ENCODE measurements at places on chromosomes 6 and 20. TPM values are rescaled to one million over a fixed set of nuclear protein-coding genes. Genes with fewer than 3 reads are reported as not detected.
A peak's percentile ranks its signal among the peaks of the same experiment; 100 is the strongest.

GRCh38 chr20:22529150-22530019, 55.0 kb downstream of the FOXA2 start:
- no peak overlapping the region for H3K4me3 ChIP-seq
- H3K27ac ChIP-seq = no peak overlapping the region
- no peaks in the 10 kb centered on the region for H3K4me1 ChIP-seq
- no peaks in the 10 kb centered on the region for H3K27me3 ChIP-seq

DNA sequence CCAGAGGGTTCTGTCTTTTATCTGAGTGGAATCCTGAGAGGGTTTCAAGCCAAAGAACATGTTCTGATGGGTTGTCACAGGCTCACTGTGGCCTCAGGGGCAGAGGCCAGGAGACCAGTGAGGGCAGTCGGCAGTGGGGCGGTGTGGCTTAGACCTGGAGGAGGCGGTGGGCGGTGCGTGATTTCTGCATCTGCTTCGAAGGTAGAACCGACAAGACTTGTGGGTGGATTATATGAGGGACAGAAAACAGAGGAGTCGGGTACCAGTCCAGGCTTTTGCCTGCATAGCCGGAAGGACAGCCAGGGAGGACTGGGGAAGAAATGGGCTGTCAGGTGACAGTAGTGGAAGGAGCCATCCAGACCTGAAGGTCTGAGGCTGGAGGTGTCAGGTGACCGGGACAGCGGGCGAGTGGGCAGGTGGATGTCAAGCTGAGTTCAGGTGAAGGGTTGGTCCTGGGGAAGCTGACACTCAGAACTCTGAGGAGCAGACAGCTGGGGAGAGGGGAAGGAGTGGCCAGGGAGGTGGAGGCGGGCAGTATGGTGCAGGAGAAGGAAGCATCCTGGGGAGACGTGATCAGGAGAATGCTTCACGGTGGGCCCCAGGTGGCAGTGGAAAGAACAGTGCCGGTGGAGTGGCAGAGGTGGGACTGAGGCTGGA, 3.1 kb downstream of the CTSZ start:
- H3K4me1 ChIP-seq = peaks cover 30% of the 10 kb centered on the region
- H3K27me3 ChIP-seq = no peaks in the 10 kb centered on the region
- peak overlapping the region; percentile 80 for H3K4me3 ChIP-seq
- peaks cover 35% of the 10 kb centered on the region for H3K36me3 ChIP-seq
- DNase-seq = no peak
- H3K27ac ChIP-seq = peak overlapping the region; percentile 93

DNA sequence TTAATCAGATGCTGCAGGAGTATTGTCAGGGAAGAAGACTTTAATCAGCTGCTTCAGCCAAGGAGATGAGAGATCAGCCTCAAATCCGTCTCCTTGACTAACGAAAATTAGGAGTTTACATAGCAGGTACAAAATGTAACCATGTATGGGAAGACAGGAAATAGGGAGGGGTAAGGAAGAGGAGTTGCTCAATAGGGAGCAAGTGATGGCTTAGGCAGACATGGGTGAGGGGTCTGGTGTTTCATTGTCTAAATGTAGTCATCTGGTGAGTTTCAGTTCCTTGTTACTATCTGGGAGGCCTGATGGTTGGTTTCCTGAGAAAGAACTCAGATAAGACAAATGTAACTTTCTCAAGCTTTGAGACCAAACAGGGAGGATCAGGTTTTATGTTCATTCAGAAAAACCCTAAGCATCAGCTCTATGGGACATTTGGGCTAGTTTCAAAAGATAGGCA, 217.3 kb upstream of the SULF2 start:
- no peak for DNase-seq
- no peaks in the 10 kb centered on the region for H3K27me3 ChIP-seq
- H3K27ac ChIP-seq = no peak overlapping the region
- no peak overlapping the region for H3K4me3 ChIP-seq

- no peaks in the 10 kb centered on the region for H3K27me3 ChIP-seq
- no peak for DNase-seq
- H3K4me1 ChIP-seq = no peaks in the 10 kb centered on the region
Measured at GRCh38 chr6:163904186-163904585, 489.7 kb downstream of the QKI start.

DNA sequence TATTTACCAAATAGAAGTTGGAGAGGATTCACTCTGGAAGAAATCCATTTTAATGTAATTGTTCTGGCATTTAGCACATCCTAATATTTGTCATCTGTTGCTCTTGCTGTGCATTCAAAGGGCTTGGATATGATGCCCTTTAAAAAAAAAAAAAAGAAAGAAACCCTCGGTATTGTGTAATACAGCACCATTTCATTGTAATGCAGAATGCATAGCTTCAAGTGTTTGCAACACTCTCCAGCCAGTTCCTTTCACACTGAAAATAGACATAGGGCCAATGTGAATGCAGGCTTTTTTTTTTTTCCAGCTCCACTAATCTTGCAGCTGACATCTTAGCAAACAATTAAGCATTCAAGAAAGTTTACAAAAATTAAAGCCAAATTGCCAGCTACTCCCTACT, 197.4 kb upstream of the POU3F2 start:
- no peaks in the 10 kb centered on the region for H3K27me3 ChIP-seq
- no peak for DNase-seq
- no peak overlapping the region for H3K27ac ChIP-seq

DNA sequence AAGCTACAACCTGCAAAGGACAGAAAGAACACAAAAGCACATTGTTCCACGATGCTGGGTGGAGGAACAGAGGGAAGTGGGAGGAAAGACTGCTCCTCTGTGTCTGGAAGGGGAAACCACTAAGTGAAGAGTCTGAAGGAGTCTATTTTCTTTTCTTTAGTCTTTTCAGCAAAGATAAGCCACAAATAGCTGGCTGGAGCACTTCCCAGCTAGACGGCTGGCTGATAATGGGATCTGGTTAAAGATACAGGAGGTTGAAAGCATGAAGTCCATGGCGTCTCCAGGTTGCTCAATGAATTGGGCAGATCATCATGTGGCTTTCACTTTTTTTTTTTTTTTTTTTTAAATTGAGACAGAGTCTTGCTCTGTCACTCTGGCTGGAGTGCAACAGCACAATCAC, 154.0 kb upstream of the KCNG1 start:
- no peaks in the 10 kb centered on the region for H3K4me1 ChIP-seq
- H3K4me3 ChIP-seq = no peak overlapping the region
- no peak overlapping the region for H3K27ac ChIP-seq
- DNase-seq = no peak
- H3K36me3 ChIP-seq = no peaks in the 10 kb centered on the region

GRCh38 chr6:107879941-107880340, 55.8 kb upstream of the SCML4 start:
- H3K36me3 ChIP-seq = peaks cover 39% of the 10 kb centered on the region
- no peak overlapping the region for H3K4me3 ChIP-seq
- no peak overlapping the region for H3K27ac ChIP-seq
- DNase-seq = no peak

GRCh38 chr6:703552-703951, 10.6 kb upstream of the EXOC2 start:
- H3K27me3 ChIP-seq = peaks cover 22% of the 10 kb centered on the region
- H3K27ac ChIP-seq = no peak overlapping the region
- H3K36me3 ChIP-seq = no peaks in the 10 kb centered on the region
- H3K4me1 ChIP-seq = peaks cover 12% of the 10 kb centered on the region

- no peaks in the 10 kb centered on the region for H3K27me3 ChIP-seq
- peak within 1 kb of the TSS; percentile 98 for H3K27ac ChIP-seq
- H3K4me3 ChIP-seq = peak within 1 kb of the TSS; percentile 100
- peaks cover 36% of the 10 kb centered on the region for H3K4me1 ChIP-seq
- peaks cover 37% of the 10 kb centered on the region for H3K36me3 ChIP-seq
Measured at GRCh38 chr6:43629104-43629504, at the start of gene GTPBP2. GTPBP2 (minus strand) TSS chr6:43629264; CDS start chr6:43629162, 102 bp downstream.

- peak overlapping the region; percentile 96 for H3K27ac ChIP-seq
- peaks cover 61% of the 10 kb centered on the region for H3K36me3 ChIP-seq
- DNase-seq = peak; percentile 76
- peak overlapping the region; percentile 75 for H3K4me3 ChIP-seq
Measured at GRCh38 chr20:50146732-50147662, 6.5 kb downstream of the PEDS1 start.

GRCh38 chr20:58463256-58463655, 51.9 kb downstream of the APCDD1L start:
- no peak for DNase-seq
- no peak overlapping the region for H3K4me3 ChIP-seq
- H3K27ac ChIP-seq = no peak overlapping the region
- H3K36me3 ChIP-seq = peaks cover 3% of the 10 kb centered on the region
- peaks cover 14% of the 10 kb centered on the region for H3K4me1 ChIP-seq
- H3K27me3 ChIP-seq = peaks cover 2% of the 10 kb centered on the region

DNA sequence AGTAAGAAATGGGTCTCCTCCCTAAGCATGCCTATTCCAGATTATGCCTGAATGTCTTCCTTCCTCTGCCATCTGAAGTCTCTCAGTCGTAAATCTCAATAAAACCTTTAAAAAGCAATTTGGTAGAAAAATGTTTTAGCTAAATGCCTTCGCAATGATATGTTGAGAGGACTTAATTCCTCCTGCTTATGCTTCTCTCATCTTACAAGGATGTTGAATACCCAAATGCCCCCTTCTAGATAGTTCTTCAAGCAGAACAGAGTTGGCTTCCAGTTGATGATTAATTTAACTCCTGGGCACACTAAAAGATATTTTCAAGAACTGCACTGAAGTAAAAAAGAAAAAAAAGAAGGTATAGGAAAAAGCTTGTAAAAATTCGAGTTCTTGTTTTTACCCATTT, 275.0 kb upstream of the SPTLC3 start:
- no peak overlapping the region for H3K27ac ChIP-seq
- no peaks in the 10 kb centered on the region for H3K4me1 ChIP-seq
- DNase-seq = no peak
- H3K36me3 ChIP-seq = no peaks in the 10 kb centered on the region

GRCh38 chr6:149763866-149764265, 14.3 kb downstream of the PCMT1 start:
- H3K4me1 ChIP-seq = peaks cover 12% of the 10 kb centered on the region
- no peaks in the 10 kb centered on the region for H3K27me3 ChIP-seq
- H3K36me3 ChIP-seq = peaks cover 70% of the 10 kb centered on the region
- no peak overlapping the region for H3K27ac ChIP-seq

DNA sequence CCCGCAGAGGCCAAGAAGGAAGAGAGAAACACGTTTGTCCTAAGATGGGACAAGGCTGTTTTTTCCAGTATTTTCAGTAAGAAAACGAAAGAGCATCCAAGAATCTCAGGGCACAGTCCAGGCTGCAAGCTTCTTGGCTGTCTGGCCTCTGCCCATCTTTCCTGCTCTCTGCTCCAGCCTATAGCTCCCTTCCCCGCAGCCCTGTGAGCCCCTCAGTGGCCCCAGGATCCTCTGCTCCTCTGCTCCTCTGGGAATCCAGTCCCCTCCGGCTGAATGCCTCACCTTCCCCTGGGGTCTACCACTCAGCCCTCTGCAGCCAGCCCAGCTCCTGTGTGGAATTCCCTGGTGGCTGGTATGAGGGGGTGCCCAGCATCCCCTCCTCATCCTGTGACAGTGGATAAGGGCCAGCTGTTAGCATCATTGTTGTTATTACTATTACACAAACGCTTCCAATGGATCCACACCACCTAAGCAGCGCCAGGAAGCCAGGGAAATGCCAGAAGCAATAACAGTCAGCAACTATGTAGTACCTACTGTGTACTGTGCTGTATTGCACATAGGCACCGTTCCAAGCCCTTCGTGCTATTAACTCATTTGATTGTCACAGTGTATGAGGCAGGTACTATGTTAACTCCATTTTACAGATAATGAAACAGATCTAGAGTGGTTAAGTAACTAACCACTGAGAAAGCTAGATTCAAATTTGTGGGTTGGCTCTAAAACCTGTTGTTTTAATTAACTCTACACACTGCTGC, 60.3 kb upstream of the PTPN1 start:
- no peak for DNase-seq
- H3K36me3 ChIP-seq = no peaks in the 10 kb centered on the region
- peaks cover 26% of the 10 kb centered on the region for H3K27me3 ChIP-seq
- H3K4me3 ChIP-seq = no peak overlapping the region

DNA sequence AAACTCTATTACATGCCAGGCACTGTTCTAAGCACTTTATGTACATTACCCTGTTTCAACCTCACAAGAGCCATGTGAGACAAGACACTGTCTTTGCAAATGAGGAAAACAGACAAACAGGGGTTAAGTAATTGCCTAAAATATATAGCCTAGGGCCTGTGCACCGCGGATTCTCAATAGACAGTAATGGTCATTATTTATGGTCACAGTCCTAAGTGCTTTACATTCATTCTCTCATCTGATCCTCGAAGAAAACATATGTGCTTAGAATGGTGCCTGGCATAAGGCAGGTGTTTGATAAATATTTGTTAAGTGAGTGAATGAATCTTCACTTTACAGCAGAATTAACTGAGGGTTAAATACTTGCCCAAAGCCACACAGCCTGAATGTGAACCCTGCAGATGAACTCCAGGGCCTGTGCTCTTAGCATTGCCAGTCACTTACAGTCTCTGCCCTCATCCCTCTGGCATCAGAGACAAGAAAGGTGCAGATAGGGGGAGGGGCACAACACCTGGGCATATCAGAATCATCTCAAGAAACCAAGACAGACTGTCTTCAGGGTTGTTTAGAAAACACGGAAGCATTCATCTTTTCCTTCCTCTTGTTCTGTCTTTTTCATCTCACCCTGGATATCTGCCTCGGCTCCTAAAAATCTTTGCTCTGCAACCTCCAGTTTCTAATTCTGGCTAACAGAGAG, 92.8 kb upstream of the SASH1 start:
- no peak overlapping the region for H3K27ac ChIP-seq
- H3K4me1 ChIP-seq = no peaks in the 10 kb centered on the region
- H3K4me3 ChIP-seq = no peak overlapping the region
- no peaks in the 10 kb centered on the region for H3K36me3 ChIP-seq
- DNase-seq = no peak
- H3K27me3 ChIP-seq = peaks cover 4% of the 10 kb centered on the region

GRCh38 chr6:125357515-125358256, 55.9 kb upstream of the HDDC2 start:
- no peak for DNase-seq
- no peaks in the 10 kb centered on the region for H3K36me3 ChIP-seq
- H3K27ac ChIP-seq = no peak overlapping the region
- no peak overlapping the region for H3K4me3 ChIP-seq

DNA sequence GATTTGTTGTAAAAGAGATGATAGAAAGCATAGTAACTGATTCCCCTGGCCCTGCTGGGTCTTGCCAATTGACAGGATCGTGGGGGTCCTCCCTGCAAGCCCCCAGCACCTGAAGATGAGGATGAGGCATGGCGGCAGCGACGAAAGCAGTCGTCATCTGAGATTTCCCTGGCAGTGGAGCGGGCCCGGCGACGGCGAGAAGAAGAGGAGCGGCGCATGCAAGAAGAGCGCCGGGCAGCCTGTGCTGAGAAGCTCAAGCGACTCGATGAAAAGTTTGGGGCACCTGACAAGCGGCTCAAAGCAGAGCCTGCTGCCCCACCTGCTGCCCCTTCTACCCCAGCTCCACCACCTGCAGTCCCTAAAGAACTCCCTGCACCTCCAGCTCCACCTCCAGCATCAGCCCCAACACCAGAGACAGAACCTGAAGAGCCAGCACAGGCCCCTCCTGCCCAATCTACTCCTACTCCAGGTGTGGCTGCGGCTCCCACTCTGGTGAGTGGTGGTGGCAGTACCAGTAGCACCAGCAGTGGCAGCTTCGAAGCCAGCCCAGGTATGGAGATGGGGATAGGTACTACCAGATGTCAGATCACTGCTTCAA, 7.3 kb downstream of the PRRC2A start:
- DNase-seq = no peak
- H3K36me3 ChIP-seq = peaks cover 91% of the 10 kb centered on the region
- H3K4me1 ChIP-seq = peaks cover 10% of the 10 kb centered on the region
- no peak overlapping the region for H3K27ac ChIP-seq

Gene HLA-F
- 278 TPM for total RNA-seq

Gene UST
- total RNA-seq = 0.92 TPM

Gene PTK7
- total RNA-seq = 3.7 TPM

Gene ADGB
- not detected for total RNA-seq

Gene KIAA0408
- 18.5 TPM for total RNA-seq

Gene SEC23B
- 131 TPM for total RNA-seq

Gene CCR6
- total RNA-seq = not detected

Gene CALHM4
- total RNA-seq = not detected

Gene UBE2C
- 142 TPM for total RNA-seq
